GF-D8 (cell line): ENCODE measurements at places on chromosomes 1 and 21.

DNA sequence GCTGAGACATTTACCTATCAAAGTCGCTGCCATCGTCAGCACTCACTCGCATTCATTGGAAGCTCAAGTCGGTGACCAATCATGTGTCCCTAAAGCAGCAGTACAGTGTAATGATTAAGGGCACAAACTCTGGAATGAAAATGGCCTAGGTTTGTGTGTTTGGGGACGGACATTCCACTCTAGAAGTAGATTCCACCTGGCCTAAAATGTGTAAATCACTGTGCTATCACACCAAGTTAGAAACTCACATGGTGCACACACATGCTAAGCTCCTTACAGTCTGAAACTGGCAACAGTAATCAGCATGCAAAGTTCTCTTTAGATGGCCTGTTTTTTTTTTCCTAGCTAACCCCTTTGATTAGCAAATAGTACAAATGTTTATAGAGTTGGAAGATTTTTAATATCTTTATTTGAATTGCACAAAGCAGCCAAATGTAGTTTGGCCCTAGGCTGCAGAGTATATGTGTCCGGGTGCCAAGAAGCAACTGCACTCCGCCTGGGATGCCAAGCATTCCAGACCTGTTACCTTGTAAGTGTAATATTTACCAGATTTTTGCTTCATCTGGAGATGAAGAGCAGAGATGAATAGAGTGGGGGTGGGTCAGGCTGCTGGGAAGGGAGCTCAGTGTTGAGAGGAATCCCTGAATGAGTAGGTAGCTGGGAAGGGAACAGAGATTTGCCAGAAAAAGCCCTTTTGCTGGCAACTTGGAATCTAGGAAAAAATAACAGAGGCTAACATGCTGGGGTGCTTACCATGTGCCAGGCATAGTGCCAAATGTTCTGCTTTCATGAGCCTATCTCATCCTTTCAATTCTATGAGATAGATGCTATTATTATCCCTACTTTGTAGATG lies 35.2 kb downstream of the TGFB2 start:
- DNase-seq, result no peak

GRCh38 chr1:83931658-83932253 lies 67.2 kb downstream of the TTLL7 start:
- DNase-seq, result no peak

DNA sequence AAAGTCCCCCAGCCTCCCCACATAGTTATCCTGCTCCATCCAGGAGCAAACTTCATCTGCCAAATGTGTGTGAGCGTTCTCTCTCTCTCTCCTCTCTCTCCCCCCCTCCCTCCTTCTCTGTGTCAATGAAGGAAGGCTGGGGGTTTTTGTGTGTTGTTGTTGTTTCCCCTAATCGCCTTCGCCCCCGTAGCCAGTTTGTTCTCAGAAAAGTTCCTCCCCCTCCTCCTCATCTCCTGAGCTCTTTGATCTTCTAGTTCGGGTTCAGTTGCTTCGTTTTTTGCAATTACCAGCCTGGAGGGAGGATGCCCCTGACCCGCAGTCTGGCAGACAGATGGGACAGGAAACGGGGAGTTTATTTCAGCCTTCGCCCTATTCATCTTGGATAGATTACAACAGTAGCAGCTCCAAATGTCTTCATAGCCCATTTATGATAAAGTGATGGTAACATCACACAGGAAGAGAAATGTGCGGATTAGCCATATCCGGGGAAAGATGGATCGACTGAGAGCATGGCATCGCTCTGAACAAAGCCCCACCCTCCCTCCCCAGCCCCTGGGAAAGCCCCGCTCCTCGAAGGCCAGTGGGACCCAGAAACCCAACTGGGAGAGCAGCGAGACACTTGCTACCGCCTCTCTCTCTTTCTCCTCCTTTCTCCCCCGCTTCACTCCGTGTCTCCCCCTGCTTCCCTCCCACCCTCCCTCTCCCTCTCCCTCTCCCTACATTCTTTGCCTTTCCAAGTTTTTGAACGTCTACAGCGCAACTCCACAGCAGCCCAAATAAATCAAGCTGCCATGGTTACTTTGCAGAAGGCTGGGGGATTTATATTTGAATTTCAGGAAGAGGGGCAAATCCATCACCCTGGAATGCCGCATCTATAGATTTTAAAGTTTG lies 139.7 kb upstream of the ARHGEF16 start:
- DNase-seq, result no peak

GRCh38 chr1:22782406-22782805 lies 71.8 kb downstream of the EPHB2 start:
- no peak for DNase-seq

- no peak for DNase-seq
Measured at GRCh38 chr21:41616031-41616591, 108.2 kb upstream of the TMPRSS2 start.

- DNase-seq, result no peak
Measured at GRCh38 chr1:185388346-185388745, 71.3 kb upstream of the IVNS1ABP start.

GRCh38 chr1:214854126-214854875 lies 228.2 kb upstream of the KCNK2 start:
- no peak for DNase-seq

DNA sequence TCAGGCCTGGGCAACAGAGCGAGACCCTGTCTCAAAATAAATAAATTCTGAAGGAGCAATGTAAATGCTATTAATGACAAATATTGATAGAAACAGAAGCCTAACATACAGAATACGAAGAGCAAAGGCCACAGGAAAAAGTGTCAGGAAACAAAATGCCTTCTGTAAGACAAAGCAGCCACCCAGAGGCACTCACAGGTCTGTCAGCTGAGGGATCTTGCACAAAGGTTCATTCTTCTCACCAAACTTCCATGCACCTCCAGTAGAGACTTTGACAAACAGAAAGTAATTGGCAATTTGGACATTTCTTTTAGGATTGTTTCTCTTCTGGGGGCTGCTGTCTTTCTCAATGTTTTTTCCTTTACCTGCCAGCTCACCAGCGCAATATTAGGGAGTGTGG lies 1.2 kb upstream of the ALDH9A1 start:
- DNase-seq, result no peak

- DNase-seq, result no peak
Measured at GRCh38 chr1:24909388-24909898, 20.6 kb downstream of the RUNX3 start.

GRCh38 chr1:109498161-109498801 lies 4.4 kb downstream of the CYB561D1 start:
- DNase-seq, result no peak

DNA sequence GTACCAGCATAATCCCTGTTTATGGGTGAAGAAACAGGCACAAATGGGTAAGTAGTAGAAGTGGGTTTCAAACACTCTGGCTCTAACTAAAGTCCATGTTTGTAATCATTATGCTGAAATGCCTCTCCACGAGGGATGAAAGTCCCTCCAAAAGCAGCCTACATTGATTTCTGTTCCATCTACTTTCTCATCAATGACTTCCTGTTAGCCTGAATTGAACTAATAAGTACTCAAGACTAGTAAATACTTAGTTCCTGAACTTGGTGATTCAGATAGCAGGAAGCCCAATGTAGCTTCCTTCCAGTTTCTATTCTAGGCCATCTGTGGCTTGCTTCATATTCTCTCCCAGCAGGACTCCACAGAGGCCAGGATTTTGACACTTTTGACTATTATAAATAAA lies 11.3 kb upstream of the BACH1 start:
- DNase-seq, result peak; percentile 30

GRCh38 chr1:191371626-191372025 lies 786.6 kb upstream of the RGS18 start:
- no peak for DNase-seq

GRCh38 chr1:95169548-95169947 lies 52.4 kb downstream of the TLCD4 start:
- no peak for DNase-seq

DNA sequence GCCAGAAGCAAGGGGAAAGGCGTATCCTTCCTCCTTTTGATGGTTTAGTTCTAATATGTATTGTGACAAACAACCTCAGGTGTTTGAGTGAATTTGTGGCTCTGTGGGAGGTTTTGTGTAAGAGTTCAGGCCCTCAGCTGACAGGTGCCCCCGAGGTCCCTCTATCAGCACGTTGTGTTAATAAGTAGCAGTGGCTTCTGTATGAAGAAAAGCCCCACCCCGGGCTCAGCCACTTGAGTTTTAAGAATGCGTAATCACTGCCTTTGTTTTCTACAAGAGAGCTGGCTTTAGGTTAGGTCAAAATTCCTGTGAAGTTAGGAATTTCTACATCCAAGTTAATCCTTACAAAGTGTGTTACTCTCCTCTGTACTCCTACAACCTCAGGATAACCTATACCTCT lies 92.4 kb upstream of the PGBD5 start:
- DNase-seq, result no peak

GRCh38 chr1:89842567-89843272 lies 21.9 kb downstream of the LRRC8D start:
- no peak for DNase-seq

GRCh38 chr1:89725011-89725370 lies 92.1 kb downstream of the LRRC8C start:
- no peak for DNase-seq

DNA sequence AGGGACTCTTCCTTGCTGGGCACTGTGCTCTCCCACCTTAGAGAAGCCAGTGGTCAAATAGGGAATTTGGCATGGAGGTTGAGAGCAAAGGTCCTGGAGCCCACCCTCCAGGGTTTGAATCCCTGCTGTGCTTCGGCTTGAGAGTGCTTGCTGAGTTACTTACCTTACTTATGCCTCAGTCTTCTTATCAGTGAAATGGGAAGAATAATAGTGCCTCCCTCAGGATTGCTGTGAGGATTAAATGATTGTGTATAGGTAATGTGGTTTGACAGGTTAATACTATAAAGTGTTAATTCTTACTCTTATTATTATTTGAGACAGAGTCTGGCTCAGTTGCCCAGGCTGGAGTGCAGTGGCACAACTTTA lies 79.2 kb downstream of the HHAT start:
- DNase-seq, result no peak

DNA sequence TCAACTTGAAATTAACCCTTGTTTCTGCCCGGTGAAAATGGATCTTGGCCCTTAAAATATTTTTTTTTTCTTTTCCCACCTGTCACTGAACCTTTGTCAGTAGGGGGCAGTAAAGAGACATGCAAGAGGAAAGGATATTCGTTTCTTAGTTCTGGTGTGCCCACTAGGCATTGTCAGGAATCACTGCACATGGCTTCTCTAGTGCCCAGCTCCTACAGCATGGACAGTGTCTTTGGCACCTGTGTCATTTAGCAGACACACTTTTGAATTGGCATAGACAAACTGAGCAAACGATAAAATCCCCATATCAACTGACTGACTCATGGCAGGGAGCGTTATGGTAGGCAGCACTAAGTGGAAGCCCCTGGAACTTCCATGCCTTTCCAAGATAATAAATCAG lies 1048.1 kb downstream of the BRINP3 start:
- no peak for DNase-seq

- DNase-seq, result no peak
Measured at GRCh38 chr1:29243023-29243870, 6.9 kb downstream of the PTPRU start.

- no peak for DNase-seq
Measured at GRCh38 chr21:32064281-32064910, 191.6 kb downstream of the HUNK start.

GRCh38 chr1:229032375-229032774 lies 238.5 kb upstream of the RAB4A start:
- no peak for DNase-seq

DNA sequence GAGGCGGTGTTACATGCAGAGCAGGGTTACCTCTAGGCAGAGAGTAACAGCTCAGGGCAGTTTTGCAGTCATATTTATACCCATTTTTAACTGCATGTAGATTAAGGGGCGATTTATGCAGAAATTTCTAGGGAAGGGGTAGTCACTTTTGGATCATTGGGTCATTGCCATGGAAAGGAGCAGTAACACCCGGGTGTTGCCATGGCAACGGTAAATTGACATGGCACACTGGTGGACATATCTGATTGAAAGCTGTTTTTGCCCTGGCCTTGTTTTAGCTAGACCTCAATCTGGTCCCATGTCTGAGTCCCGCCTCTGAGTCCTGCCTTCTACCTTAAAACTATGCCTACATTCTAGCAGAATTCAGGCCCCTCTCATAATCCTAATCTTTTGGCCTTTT lies 11.8 kb upstream of the USP1 start:
- DNase-seq, result no peak

DNA sequence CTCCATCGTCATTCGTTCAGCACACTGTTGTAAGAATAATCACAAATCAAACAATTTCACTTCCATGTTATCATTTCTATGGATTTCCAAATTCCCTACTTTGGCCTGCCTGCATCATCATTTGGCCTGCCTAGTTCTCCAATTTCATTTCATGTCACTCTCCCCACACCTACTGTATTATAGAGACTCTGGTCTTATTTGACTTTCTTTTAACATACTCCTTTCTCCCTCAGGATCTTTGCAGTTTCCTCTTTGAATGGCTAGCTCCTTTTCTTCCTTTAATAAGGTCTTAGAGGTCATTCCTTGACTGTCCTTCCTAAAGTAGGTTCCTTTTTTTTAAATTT lies 36.3 kb upstream of the PODN start:
- no peak for DNase-seq

DNA sequence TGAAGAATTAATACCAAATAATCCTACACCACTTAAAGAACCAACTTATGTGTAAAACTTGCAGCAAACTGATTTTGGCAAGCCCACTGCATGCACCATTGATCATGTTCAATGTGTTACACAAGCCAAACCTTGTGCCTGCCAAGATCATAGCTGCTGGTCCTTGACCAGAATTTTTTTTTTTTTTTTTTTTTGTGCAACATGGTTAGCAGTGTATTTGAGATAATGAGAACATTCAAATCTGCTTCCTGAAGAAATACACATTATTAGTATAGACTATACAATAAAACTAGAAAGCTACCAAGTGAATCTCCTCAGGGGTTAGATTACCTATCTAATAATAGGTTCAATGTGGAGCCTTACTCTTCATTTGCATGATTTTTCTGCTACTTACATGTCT lies 421.0 kb downstream of the MRPL39 start:
- DNase-seq, result no peak

DNA sequence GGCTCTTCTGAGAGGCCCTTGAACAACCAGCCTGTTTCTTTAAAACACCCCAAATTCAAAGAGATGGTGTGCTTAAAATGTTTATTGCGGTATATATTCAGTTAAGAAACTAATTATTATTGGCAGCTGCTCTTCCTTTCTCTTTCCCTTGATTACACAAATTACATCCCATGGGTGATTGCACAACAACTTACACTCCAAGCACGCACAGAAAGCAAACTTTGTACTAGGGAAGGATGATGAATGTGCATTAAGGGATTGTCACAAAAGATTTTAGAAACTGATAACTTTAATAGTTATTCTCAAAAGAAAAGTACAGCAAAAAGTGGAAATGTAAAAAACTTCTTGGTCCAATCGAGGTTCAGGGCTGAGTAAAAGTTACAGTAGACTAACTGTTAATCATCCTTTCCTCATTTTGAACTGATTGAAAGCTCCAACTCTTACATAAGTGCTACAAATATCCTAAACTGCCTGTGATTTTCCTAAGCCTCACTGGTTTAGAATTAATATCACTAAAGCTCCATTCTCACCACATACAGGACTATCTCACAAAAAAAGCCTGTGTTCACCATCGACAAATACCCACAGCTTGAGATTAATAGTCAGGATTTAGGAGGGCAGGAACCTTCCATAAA lies 153.4 kb downstream of the TTLL7 start:
- DNase-seq, result no peak

- no peak for DNase-seq
Measured at GRCh38 chr1:168474322-168474721, 69.5 kb downstream of the XCL2 start.

GRCh38 chr1:32200226-32201010 lies at the start of gene CCDC28B:
Gene CCDC28B, plus strand, starts transcription at chr1:32200595. Its CDS starts 1,341 bp downstream, at chr1:32201936.
- DNase-seq, result no peak
